Esophagus mucosa (tissue), 1 donor: ENCODE measurements at places on chromosomes 12 and 14.

DNA sequence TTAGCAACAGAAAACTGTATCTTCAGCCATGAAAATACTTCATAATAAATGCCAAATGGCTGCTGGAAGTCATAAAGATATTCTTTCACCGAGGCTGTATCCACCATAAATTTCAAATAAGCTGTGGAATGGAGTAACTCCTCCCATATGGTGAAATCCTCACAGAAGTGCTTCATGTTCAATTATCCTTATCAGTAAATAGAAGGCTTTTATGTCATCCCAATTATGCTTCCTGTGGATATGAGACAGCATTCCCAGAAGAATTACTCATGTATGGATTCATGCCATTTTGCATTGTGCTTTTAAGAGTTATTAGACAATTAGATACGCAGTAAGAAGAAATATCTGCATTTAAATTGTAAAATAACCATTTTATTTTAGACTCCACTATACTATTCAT is 99.0 kb downstream of the RTN1 start:
- ATAC-seq = no peak

DNA sequence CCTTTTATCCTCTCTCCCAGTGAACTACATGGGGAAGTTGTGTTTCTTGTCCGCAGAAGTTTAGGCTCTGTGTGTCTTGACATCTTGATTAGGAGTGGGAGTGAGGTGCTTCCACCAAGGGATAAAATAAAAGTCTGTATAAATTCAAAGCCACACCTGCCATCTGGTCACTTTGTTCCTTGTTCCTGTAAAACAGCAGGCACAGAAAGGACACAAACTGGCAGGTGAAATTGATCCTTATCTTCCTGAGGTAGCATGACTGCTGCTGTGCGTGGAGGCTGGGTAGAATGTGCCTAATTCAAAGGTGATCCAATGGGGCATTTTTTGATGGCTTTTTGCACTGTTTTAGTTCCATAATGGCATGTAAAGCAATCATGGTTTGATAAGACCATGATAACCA is 104.3 kb upstream of the KITLG start:
- ATAC-seq = no peak

GRCh38 chr12:32211066-32211899 is 104.6 kb downstream of the BICD1 start:
- no peak for ATAC-seq

GRCh38 chr12:25591144-25591543 is 38.1 kb upstream of the LMNTD1 start:
- no peak for ATAC-seq

GRCh38 chr12:8867786-8868185 is 45.4 kb downstream of the A2ML1 start:
- ATAC-seq = peak; percentile 33

DNA sequence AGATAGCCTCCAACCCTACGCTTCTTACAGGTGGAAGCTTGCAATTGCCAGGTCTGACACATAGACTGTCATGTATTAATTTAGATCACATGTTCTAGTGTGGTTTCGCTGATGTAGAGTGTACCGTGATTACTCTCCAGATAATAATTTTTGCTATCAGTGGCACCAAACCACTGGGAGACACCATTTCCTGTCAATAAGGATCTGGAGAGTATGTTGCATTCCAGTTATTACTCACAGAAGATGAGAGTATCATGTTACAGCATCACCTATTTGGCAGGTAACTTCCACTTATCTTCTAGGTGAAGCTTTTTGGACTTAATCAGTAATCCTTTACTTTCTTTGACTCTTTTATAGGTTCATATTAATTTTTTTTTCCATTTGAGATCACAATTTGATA is 147.2 kb downstream of the HELB start:
- ATAC-seq = no peak

- peak; percentile 55 for ATAC-seq
Observed at GRCh38 chr14:93085911-93086310, 29.8 kb downstream of the ITPK1 start.

DNA sequence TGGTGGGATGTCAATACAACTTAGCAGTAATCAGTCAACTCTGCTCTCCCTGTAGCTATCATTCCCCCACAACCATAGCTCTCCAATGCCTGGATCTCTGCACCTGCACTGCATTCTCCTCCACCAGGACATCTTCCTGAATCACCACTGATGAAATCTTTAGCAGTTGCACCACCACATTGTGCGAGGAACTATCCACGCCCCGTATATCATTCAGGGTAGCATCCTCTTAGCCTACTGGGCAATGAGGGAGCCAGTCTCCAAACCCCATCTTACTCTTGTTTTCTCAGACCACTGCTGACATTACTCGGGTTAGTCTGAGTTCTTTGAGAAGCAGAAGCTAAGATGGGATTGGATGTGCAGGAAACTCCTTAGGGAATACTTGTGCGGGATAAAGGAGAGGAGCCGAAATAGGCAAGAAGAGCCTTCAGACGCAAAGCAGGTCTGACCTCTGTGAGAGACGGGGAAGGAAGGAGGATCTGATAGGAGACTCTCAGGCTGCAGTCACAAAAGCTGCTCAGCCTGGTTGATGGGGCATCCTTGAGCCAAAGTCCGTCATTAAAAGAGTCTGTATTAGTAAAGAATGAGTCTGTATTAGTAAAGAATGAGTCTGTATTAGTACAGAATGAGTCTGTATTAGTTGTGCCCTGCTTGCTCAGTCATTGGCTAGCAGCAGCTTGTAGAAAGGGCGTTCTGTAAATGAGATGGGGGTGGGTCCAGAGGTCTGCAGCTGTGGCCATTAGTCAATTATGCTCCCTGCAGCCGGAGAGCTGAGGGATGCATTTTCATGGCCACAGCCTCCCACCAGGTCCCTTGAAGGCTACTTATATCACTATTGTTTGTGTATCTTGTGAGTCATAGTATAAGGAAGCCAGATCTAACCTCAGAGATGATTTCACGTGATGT is 49.6 kb upstream of the RASSF3 start:
- ATAC-seq = peak; percentile 33

DNA sequence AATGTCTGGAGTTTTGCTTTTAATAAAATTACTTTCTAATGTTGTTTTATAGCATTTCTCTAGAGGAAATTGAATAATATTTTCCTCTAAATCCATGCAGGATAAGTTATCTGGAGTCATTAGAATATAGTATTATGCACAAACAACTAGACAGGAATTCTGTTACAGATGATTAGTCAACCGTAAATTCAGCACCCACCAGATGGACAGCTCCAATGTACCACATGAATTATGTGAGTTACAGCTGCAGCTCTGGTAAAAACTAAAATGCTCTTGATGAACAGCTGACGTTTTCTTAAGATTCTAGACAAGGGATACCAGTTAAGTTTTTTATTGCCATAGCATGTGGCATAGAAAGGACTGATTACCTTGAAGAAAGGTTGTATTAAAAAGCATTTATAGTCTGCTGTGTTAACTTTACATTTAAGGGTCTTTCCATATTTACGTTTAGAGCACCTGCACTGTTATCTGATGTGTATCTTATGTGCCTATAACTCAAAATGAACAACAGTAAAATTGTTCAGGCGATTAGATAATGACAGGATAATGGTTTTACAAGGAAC is 321.4 kb upstream of the LRFN5 start:
- ATAC-seq = no peak

DNA sequence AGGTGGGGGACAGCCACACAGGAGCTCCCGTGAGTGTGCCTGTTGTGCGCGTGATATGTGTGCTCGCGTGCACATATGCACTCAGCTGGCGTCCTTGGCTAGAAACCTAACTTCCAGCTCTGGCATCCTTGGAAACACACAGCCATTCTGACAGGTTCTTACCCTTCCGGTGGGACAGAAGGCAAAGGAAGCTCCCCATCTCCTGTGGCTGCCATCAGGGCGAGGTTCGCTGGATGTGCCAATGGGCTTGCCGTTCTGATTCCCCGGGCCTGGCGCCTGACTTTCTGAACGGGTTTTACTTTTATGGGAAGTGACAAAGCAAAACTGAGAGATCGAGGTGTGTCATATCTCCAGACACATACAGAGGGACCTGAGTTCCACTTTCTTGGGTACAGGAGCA is 124.7 kb downstream of the PAPOLA start:
- ATAC-seq = no peak

- no peak for ATAC-seq
Observed at GRCh38 chr12:93526786-93527428, 45.6 kb upstream of the SOCS2 start.

DNA sequence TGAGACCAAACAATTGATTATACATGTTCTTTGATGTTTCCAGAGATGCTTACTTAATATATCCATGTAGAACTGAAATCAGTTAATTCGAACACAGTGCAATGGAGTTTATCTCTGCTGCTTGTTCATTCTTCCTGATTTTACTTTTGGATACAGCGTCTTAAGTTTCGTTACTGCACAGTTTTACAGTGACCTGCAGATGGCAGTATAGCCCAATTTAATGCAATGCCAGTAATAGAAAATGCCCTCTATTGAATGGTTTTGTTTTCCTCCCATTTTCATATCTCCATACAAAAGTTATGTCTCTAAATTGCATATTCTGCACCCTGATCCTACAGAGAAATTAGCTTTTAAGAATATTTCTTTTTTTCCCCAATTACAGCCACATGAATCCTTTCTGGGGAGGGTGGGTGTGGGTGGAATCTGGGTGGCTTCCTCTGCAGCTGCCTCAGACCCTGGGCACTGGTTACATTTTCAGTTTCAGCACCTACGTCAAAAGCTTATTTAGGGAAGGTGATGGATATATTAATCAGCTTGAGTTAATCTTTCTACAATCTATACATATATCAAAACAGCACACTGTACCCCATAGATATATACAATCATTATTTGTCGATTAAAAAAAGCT is 101.1 kb upstream of the DCD start:
- peak; percentile 46 for ATAC-seq

GRCh38 chr12:114764510-114764909 is 80.5 kb upstream of the TBX3 start:
- no peak for ATAC-seq

- ATAC-seq = peak; percentile 95
Observed at GRCh38 chr14:53924753-53925152, 31.9 kb downstream of the BMP4 start.

GRCh38 chr14:70317969-70318634 is 41.4 kb downstream of the COX16 start:
- ATAC-seq = peak; percentile 55

DNA sequence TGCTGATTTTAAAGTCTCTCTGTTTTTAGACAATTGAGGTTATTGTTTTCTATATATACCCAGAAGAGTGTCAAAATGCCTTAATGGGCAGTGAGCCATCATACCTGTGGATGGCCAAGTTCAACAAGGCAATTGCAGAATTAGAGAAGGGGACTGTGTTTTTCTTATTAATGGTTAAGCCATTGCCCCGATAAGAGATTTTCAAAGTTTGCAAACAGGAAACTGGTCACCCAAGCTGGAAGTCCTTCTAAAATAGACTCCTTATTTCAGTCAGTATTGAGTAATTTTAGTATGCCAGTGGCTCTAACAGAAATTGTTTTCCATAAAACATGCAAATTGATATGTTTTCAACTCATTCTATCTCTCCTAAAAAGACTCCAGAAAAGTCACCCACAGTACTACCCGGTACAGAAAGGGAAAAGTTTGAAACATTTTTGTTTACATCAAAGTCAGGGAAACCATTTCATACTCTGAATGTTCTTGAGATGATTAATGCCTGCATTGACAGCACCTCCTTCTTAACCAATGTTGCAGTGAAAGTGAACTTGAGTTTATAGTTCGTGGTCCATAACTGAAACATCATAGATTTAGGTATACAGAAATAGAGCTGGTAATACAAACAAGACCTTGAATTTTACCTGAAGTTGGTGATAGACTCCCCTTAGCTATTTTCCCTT is 191.1 kb downstream of the TMX1 start:
- ATAC-seq = no peak

- no peak for ATAC-seq
Observed at GRCh38 chr14:102320033-102320660, 601 bp downstream of the ZNF839 start.

DNA sequence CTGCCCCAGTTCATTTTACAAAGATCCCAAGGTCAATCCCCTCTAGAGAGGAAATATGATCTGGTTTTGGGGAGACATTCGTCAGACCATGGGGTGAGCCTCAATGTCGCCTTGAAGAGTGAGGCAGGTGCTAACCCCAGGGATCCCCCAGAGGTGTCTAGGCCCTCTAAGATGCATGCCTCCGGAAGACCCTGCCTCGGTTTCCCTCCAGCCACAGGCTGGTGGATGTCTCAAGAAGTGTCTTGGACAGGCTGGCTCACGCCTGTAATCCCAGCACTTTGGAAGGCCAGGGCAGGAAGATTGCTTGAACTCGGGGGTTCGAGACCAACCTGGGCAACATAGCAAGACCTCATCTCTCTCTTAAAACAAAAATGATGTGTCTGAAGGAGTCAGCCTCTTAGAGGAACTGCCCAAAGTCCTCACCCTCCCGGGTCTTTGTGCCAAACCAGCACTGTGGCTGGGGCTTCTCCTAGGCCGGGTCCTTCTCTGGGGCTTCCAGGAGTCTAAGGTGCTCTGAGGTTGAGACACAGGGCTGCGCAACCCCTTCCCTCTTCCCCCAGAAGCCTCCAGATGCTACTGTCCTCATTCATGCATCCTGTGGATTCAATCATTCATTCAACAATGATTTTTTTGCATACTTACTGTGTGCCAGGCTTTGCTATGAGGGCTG is 24.7 kb upstream of the BEGAIN start:
- ATAC-seq = no peak
